Kidney (tissue), 22 donors: ENCODE measurements at places on chromosomes 13 and 19. TPM values are rescaled to one million over a fixed set of nuclear protein-coding genes. Genes with fewer than 3 reads are reported as not detected.

DNA sequence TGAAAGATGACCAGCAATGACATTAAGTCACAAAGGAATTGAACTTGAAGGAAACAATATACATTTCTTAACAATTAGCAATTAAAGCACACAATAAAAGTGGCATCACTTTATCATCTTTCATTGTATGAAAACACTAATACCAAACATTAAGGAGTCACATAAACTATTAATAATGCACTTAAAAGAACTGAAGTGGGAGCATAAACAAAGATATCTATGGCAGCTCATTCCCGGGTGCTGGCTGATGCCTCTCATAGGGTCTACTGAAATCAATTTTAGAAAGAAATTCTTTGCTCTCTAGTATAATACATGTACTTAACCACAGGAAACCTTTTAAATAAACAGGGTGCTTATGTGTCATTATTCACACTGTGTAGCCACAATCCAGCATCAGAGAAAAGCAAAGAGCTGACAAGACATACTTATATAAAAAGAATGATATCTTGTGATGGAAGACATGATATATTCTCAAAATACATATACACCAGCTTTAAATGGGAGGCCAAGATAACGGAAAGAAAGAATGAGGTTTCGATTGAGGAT, 1207.8 kb downstream of the EFNB2 start:
- DNase-seq: no peak

Gene PDX1
- not detected for polyA plus RNA-seq

DNA sequence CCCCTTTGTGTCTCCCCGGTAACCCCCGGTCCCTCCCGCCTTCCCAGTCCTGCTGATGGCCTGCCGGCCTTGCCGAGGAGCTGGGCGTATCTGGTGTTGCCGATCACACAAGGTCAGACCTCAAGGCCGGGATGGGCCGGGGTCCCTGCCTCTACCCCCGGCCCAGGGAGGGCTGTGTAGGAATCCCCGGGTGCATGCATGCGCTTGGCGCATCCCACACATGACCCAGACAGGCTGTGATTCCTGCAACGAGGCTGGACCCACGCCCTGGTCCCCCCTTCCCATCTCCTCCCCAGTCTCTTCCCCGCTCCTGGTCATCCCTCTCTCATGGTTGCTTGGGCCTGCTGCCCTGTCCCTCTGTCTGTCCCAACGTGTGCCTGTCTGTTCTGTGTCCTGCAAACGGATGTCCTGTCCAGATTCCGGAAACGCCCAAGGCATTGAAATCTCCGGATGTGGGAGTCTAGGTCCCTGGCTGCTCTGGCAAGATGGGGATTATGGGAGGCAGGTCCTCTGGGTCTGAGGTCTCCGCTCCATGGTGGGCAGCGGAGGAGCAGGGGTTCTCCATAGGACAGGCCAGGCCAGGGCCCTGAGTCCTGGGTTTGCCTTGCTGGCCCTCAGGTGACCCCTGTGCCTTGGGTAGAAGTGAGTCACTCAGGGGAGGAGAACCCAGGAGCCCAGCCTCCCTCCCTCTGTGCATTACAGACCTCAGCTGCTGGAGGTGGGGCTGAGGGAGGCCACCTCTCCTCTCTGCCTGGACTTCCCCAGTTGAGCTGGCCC, 1.6 kb downstream of the PKN1 start:
- DNase-seq: peak; percentile 93

DNA sequence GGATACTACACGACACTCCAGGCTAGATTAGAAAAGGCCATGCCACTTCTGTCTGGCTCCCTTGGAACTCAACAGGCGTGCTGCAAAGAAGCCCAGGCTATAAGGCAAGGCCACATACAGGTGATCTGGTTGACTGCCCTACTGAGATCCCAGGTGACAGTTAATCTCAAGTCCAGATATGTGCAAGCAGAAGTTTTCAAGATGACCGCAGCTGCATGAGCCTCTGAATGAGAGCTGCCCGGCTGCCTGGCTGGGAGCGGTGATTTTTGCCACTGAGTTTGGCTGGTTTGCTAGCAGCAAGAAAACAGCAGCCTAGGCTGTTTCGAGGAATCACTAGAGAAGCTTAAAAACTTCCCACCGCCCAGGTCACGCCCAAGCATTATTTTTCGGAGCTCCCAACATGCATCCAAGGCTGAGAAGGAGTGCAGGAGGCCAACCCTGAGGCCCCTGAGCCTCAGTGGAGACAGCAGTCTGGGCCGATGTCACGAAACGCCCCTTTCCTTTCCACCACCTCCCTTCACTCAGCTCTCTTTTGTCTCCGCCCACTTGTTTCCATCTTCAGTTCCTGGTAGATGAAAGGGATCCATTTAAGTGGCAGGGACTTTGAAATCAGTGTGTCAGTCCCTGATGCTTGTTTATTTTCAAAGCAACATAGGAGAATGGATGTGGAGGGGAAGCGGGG, 14.0 kb upstream of the URI1 start:
- DNase-seq: peak; percentile 37

GRCh38 chr13:101944521-101944920, 457.3 kb downstream of the FGF14 start:
- no peak for DNase-seq
